ENCODE measurements at places on chromosomes 12 and 14.

GRCh38 chr12:122422730-122423257 is 325 bp upstream of the CLIP1 start:
- DNase-seq, result peak; percentile 50

DNA sequence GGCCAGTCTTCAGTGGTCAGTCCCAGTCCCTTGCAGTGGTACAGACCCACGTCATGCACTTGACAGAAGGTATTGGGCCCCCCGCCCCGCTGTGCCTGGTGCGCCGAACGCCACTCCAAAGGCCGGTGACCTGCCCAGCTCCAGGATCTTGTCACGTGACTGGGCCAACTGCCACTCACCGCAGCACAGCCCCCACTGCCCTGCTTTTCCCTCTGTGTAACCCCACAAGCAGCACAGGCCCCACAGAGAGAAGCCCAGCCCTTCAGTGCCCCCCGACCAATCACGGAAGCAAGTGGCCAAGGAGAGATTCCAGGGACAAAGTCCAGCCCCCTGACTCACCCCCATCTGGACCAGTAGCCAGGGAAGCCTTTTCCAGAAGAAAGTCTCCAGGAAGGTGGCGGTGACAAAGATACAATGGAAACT is 498 bp downstream of the GPR132 start:
- DNase-seq, result no peak

GRCh38 chr14:76940021-76940760 is 88.3 kb downstream of the IRF2BPL start:
- no peak for DNase-seq

- DNase-seq, result no peak
Observed at GRCh38 chr12:108167974-108168373, 38.9 kb downstream of the WSCD2 start.

DNA sequence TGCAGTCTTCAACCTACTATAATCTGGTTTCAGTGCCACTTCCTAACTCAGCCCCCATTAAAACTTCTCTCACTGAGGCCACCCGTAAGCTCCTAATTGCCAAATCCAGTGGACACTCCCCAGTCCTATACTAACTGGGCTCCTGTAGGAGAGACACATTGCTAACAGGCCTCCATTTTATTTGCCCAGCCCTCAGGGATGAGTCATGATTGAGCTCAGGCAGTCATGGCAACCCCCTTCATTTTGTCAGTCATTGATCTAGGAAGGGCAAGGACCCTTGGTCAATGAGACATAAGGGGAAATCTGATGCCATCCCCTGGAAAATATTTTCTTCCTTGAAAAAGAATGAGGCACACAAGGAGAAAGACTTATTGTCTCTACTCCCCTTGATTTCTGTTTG is 70.1 kb upstream of the HIF1A start:
- no peak for DNase-seq

DNA sequence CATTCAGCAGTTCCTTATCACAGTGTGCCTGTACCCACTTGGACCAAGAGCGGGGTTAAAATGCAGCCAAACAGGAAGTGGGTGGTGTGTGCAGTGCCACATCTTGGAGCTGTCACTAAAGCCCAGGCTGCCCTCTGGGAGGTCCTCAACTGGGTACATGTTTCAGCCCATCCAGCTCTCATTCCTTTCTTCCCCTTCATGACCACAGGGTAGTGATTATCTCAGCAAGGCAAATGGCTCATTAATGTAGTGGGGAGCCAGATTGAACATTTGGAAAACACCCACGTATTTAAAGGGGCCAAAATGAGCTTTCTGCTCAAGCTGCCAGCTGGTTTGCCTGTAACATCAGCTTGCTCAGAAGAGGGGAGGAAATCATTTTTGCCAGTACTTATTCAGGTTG is 210.8 kb upstream of the BTG1 start:
- DNase-seq, result no peak

DNA sequence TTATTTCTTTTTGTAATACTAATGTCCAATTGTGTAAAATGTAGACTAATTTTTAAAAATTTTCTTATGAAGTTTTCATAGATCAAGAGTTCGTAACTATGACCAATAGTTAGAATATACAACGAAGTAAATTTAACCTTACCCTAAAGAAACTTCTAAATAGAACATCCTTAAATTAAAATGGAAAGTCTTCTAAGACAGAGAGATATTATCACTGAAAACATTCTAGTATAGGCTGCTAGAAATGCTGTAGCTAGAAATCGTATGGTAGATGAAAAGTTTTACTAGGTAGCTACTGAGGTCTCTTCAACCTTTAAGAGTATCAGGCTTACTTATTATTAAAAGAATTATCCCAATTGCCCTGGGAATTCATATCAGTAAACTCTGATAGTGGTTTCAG is 925 bp downstream of the CLEC2A start:
- DNase-seq, result no peak
